ENCODE measurements at places on chromosomes 12 and 14.
A peak's percentile ranks its signal among the peaks of the same experiment; 100 is the strongest.

GRCh38 chr14:64438181-64438841 is 27.0 kb upstream of the AKAP5 start:
- peak; percentile 86 for DNase-seq

DNA sequence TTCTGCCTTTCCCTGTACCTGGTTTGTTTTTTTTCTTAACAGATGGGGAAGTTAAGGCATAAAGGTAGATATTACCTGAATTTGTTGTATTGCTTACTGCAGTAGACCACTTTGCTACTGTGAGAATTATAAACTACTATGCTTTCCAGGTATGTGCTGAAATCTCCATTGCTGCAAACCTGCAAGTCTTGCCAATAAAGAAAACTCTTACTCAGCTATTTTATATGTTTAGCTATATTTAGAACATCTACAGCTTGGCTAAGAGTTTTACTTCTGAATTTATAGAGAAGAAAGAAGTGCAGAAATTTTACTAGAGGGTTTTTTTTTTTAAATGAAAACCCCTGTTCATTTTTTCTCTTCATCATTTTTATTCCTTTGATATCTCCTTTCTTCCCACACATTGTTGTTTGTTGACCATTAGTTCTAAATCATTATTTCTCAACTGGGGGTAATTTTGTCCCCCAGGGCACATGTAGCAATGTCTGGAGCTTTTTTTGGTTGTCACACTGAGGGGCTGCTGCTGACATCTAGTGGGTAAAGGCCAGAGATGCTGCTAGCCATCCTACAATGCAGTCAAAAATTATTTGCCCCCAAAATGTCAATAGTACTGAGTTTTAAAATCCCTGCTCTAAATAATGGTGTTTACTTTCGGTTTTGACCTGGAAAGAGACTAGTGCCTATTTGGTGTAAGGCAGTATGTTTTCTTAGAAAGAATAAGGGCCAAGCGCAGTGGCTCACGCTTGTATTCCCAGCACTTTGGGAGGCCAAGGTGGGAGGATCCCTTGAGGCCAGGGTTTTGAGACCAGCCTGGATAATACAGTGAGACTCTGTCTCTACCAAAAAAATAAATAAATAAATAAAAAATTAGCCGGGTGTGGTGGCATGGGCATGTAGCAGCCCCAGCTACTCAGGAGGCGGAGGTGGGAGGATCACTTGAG is 48.6 kb downstream of the PCNX1 start:
- peak; percentile 27 for DNase-seq

DNA sequence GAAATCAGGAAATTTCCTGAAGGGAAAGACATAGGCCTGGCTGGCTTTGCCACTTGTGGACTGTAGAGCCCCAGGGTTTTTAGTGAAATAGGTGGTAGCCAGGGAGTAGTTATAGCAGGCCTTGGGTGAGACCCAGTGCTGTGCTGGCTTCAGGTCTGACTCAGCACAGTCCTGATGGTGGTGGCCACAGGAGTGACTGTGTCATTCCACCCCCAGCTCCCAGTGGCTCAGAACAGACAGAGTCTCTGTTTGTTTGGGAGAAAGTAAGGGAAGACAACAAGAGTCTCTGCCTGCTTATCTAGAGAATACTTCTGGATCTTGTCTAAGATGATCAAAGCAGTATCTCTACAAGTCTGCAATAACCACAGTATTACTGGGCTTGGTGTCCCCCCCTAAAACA is 27.5 kb upstream of the OR6J1 start:
- DNase-seq: no peak

DNA sequence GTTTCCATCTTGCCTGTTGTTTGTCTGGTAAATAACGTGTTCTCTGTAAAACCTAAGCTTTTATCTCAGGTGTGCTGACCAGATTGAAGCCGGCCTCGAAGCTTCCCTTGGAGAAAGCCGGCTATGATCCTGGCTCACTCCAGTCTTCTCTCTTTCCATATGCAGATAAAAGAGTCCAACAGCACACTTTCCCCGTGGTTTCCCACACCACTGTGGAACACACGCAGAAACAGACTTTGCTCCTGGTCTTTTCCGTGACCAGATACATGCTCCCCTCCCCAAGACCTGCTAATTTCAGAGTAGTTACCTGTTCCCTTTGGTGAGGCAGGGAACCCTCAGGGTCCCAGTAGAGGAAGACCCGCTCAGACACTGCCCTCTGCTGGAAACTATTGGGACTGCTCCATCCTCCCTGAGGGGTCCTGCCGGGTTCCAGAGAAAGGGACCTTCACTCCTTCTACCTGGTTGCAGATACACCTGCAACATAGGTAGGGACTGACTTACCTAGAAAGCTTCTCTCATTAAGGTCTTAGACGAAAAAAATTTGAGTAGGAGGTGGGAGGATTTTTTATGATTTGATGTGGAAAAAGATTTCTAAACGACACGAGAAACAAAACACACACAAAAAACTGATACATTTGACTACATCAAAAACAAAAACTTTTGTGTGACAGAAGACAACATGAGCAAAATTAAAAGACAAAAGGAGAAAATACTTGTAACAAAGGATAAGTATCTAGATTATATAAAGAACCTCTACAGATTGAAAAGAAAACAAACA is 415.4 kb upstream of the CCDC196 start:
- peak; percentile 59 for DNase-seq

DNA sequence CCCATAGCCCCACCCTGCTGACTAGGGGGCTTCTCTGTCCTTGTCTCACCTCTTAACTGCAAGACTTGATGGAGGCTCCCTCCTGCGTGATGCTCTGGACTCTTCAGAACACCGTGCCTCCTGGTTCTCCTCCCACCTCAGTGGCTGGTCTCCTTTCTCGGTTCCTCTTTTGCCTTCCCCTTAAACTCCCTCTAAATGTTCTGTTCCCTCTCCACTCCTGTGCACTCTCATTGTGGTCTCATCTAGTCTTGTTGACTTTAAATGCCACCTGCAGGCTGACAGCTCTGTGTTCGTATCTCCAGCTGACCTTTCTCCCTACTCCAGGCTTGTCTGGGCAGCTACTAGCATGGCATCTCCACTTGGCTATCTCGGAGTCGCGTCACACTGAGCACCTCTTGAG is 28.3 kb downstream of the DYNC1H1 start:
- no peak for DNase-seq

All from GM03348 (cell line).